ENCODE measurements at places on chromosomes 1 and 21.

DNA sequence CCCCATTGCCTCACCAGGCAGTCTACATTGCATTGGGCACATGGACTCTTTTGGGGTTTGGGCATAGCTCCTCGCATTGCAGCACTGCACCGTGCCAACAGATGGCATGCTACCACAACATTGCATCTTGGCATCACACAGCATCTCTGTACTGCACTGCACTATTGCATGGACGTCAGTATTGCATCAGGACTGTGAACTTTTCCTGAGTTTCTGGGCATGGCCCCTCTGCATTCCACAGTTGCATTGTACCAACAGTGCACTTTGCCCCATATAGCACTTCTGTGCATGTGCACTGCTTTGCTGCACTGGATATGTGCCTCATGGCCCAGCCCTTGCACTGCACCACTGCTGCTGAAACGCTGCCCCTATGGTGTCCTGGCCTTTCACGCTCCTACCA is 9.6 kb downstream of the PTPRU start:
- no peak for DNase-seq

DNA sequence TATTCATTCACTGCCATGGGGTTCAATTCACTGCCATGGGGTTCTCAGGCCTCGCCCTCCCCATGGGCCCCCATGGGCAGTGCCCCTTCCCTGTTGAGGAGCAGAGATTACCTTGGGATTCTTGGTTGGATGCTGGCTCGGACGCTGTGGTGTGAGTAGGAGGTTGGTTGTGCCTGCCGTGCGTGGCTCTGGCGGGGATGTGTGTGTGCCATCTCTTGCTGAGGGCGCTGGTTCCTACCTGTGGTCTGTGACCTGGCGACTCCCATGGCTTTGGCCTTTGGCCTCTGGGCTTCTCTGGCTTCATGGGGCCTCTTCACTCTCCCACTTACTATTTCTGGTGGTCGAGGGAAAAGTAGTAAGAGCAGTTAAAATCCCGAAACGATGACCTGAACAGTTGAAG is 42.1 kb downstream of the PCNT start:
- no peak for DNase-seq

DNA sequence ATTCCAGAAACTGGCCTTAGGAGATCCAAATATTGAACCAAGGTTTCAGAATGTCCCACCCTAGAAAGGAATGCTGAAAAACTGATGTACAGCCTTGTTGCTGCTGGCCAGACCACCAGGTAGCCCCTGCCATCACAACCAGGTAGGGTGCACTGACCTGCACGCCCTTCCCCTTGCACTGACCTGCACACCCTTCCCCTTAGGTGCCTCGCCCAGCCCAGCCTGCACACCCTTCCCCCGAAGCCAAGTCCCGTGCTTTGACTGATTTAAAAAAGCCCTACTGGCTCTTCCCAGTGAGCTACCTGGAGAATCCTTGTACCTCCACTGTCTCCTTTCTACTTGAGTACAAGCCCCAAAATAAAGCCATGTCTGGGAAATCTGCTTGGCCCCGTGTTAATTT is 26.3 kb upstream of the C1orf198 start:
- no peak for DNase-seq

DNA sequence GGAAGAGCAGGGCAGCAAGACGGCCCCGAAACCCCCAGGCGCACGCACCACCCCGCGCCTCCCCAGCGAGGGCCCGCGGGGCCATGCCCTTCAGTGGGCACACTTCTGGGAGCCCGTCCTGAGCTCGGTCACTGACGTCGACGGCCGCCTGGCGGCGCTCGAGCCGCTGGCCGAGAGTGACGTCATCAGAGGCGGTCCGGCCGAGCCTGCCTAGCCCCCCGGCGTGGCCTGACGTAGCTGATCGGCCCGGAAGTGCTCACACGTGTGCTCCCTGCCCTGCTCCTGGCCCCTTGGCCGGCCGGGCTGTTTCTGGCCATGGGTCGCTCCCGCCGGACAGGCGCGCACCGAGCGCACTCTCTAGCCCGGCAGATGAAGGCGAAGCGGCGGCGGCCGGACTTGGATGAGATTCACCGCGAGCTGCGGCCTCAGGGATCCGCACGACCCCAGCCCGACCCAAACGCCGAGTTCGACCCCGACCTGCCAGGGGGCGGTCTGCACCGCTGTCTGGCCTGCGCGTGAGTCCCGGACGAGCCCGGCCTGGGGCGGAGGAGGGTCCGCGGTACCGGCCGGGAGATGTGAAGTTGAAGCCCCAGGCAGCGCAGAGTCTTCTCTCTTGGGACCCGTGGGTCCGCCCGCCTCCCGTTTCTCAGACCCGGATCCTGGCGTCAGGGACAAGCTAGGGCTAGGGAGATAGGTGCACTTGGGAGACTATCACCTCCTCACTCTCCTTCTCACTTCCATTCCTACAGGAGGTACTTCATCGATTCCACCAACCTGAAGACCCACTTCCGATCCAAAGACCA is at the start of gene ZNF593:
TSS of gene ZNF593 (plus strand) at position 240 of the 803 bp plus-strand sequence. CDS start at position 316, 76 bp downstream.
- DNase-seq, result peak; percentile 70

- DNase-seq, result no peak
These were observed 45.3 kb upstream of the FBXO28 start for GRCh38 chr1:224068458-224069072.

DNA sequence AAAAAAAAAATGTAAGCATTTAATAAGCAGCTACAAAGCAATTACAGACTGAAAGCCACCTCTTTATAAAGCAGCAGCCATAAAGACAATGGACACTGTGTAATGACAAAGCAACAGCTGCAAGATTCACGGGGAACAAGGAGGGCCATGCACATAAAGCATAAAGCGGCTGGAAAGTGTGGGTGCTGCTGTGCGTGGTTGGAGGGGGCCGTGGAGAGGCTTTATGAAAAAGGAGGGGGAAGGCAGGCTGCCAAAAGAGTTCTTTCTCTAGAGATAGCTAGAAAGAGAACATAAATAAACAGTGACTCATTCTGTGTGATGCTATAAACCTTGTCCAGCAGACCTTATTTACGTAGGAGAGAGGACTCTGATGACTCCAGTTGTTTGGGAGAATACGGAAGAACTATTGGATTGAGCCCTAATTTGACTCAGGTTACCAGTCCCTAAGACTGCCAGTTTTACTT is 49.3 kb downstream of the ADAMTS1 start:
- DNase-seq, result no peak

DNA sequence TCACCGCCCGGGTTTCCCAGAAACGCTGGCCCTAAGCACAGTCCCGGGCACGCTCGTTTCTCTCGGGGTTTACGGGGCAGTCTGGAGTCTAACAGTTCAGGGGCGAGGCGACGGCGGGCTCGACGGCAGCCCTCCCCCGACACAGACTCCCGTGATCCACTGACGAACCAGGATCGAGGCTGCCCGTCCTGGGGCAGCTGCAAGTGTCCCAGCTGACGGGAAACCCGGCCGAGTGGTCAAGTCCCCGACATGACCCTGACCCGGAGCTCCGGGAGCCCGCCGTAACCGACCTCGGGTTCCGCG is 494 bp downstream of the UBE2J2 start:
- no peak for DNase-seq

DNA sequence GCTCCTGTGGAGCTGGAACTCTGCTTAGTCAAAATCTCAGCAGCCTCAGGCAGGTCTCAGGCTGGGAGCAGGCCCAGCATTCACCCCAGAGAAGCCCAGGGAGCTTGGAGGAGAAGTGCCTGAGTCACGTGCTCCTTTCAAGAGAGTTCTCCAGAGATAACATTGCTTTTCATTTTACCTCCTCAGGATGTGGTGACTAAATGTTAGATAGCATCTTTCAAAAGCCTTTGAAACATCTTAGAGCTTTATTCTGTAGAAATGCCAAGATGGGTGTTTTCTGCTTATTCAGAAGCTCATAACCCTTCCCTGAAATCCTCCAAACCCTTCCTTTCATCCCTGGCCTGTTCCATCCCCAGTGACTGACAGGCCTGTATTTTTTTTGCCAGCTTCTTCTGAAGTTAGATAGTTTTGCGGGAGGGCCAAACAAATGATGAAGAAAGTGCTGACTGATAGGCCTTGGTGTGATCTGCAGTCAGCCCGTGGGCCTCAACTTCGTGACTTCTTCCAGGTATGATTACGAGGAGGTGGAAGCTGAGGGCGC is 58.0 kb downstream of the PGM1 start:
- no peak for DNase-seq

GRCh38 chr1:231541842-231542241 is 13.4 kb downstream of the TSNAX start:
- no peak for DNase-seq

DNA sequence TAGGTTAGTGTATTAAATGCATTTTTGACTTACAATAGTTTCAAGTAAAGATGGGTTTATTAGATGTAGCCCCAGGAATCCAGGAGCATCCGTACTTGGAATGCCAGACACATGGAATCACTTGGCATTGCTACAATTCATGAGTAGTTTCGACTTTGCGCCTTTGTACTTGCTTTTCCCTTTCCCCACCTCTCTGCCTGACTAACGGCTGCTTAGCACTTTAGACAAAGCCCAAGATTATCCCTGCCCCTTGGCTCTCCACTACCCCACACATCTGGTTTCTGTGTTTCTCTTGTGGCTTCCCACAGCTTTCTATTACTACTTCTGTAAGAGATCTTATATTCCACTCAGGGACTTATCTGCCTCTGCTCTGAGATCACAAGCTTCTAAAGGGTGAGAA is 397.7 kb upstream of the POU3F1 start:
- DNase-seq, result no peak

- DNase-seq, result no peak
These were observed 239.8 kb upstream of the C1orf105 start for GRCh38 chr1:172180501-172181285.

Data from stimulated activated CD8-positive, alpha-beta memory T cell treated with anti-CD3 and anti-CD28 coated beads, Interleukin-15, amount 100 ng/mL, for 1 hour (primary cell).